Mesendoderm (in vitro differentiated cells): ENCODE measurements at places on chromosomes 1 and 21.

DNA sequence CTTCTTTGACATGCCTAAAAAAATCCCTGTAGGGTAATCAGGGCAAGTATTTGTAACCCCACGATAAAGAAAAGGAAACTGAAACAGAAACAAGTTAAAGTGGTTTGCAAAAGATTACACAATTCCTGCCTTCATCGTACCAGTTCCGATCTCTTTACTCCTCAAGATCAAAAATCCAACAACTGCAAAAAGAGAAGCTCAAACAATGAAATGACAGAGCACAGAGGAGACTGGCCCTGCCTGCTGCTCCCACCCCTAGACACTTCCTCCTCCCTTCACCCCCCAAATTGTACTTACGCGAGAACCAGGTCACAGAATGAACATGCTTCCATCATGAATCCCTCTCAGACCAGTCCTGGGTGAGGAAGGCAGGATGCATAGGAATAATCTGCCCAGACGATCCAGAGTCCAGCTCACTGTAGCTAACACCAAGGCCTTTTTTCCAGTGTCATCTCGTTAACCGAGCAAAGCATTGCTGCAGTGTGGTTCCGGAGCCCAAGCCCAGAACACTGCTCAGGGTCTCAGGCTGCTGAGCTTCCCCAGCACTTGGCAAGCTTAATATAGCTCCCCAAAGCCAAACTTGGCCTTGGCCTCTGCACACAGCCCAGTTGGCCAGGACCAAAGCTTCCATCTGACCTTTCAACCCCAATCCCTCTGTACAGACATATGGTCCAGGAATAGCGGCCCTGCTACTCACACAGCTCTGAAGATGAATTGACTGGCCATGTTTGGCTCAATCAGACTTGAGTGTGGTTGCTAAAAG, 20.3 kb downstream of the RXRG start:
- DNase-seq = no peak

DNA sequence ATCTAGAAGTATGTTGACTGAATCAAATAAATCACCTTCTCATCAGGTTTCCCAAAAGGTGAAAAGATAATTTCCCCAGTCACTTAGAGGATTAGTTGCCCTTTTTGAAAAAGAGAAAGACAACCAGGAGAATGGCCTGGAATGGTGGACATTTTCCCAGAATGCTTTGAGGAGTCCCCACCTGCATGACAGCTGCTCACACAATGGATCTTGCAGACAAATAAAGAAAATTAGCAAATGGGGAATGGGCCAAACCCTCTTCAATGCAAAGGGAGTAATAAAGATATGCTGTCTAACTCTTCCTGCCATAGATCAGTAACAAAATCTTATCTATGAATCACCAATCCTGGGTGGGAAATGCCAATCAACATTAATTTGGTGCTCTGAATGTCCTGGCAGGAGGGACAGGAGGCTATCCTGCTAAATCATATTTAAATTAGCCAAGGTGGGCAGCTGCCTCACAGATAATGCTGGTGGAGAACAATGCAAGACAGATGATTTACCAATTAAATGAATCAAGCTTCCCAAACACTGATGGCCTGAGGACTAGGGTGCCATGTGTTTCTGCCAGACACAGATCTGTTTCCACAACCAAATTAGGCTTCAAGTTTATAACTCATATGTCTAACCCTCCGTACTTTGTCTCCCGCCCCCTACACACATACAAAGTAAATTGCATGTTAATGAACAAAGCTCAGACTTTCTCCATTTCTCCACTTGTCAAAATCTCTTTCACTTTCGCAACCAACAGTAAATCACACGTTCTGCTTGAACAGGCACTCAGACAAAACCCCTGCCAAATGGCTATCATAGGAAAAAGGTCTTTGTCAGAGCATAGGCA, 488.0 kb upstream of the PLXNA2 start:
- DNase-seq = peak; percentile 91

GRCh38 chr1:100584761-100585745, 47.1 kb downstream of the GPR88 start:
- no peak for DNase-seq

GRCh38 chr1:203627851-203628200, 1.2 kb downstream of the ATP2B4 start:
- no peak for DNase-seq

DNA sequence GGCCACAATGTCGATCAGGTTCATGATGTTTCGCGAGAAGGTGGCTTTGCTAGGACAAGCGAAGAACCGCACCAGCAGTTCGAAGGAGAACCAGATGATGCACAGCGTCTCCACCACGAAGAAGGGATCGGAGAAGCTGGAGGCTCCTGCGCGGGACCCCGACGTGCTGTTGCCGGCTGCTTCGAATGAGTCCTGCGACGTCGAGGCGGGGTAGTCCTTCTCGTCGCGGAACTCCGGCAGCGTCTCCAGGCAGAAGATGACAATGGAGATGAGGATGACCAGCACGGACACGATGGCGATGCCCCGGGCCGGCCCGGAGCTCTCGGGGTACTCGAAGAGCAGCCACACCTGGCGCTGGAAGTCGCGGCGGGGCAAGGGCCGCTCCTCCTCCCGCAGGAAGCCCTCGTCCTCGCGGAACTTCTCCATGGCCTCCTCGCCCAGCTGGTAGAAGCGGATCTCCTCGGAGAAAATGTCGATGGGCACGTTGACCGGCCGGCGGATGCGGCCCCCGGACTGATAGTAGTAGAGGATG, 869 bp downstream of the KCNA3 start:
- DNase-seq = no peak

DNA sequence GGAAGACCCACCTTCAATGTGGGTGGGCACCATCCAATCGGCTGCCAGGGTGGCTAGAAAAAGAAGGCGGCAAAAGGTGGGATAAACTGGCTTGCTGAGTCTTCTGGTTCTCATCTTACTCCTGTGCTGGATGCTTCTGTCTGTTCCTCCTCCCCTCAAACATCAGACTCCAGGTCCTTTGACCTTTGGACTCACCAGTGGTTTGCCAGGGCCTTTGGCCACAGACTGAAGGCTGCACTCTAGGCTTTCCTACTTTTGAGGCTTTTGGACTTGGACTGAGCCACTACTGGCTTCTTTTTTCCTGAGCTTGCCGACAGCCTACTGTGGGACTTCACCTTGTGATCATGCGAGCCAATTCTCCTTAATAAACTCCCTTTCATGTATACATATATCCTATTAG, 55.9 kb downstream of the VCAM1 start:
- DNase-seq = no peak

- no peak for DNase-seq
Observed at GRCh38 chr1:108570998-108571401, 11.1 kb downstream of the EEIG2 start.

- DNase-seq = peak; percentile 54
Observed at GRCh38 chr1:78553859-78554258, 63.1 kb downstream of the PTGFR start.

DNA sequence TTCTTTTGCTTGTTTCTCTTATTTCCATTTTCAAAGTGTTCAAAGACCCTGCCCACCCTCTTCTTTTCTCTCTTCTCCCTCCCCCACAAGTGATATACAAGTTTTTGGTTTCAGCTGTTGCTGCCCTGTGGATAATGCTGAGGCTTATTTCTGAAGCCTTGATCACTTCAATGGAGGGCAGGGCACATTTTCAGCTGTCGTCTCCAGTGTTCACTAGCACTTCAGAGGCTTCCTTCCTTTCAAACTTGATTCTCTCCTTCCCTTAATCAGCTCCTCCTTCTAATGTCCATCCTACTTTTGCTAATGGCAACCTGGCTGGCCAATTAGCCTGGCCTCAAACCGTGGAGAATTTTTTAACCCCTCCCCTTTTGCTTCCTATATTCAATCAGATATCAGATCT, 435.7 kb upstream of the RUNX1 start:
- no peak for DNase-seq

GRCh38 chr1:156347331-156347730, 9.0 kb downstream of the TSACC start:
- DNase-seq = no peak

- no peak for DNase-seq
Observed at GRCh38 chr1:47759251-47759935, 237.8 kb downstream of the TRABD2B start.

DNA sequence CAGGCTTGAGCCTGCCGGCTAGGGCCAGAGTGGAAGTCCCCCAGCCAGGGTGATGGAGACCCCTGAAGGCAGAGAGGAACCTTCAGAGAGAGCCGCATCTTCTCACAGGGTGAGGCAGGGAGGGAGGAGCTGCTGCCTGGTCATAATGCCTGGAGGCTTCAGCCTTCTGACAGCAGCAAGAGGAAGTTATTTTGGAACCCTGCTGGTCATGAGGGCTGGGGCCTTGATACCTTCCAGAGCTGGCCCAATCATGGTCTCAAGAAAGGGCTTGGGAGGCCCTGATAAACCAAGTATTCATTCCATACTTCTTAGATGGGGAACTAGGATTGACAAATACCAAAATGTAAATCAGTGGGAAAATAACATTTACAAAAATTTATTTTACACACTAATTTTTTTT, 26.6 kb upstream of the MPZL1 start:
- DNase-seq = peak; percentile 73
